ENCODE measurements at places on chromosomes 7 and 10. TPM values are rescaled to one million over a fixed set of nuclear protein-coding genes. Genes with fewer than 3 reads are reported as not detected.
A peak's percentile ranks its signal among the peaks of the same experiment; 100 is the strongest.

DNA sequence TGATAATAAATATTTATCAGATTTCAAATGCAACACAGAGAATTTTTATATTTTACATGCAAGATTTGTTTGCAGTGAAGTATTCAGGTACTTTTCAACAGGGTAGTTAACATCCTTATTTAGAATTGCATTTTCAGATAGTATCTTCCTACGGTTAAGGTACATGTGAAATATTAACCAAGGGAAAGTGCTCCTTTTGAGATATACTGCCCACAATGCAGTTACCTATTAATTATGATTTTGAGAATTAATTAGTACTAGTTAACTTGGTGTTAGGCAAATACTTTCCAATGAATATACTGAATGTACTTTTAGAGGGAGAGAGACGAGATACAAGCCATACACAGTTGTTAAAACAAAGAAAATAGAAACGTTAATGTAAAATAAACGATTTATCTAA, 206.2 kb upstream of the YAE1 start:
- peaks cover 7% of the 10 kb centered on the region for H3K27me3 ChIP-seq
- H3K27ac ChIP-seq: no peak overlapping the region
- H3K36me3 ChIP-seq: no peaks in the 10 kb centered on the region
- H3K4me3 ChIP-seq: no peak overlapping the region

GRCh38 chr10:117896517-117896916, 150.2 kb downstream of the RAB11FIP2 start:
- H3K4me1 ChIP-seq: peaks cover 2% of the 10 kb centered on the region
- no peaks in the 10 kb centered on the region for H3K36me3 ChIP-seq
- no peak for DNase-seq
- peaks cover 21% of the 10 kb centered on the region for H3K27me3 ChIP-seq

- no peak overlapping the region for H3K27ac ChIP-seq
- no peak for DNase-seq
- peaks cover 8% of the 10 kb centered on the region for H3K27me3 ChIP-seq
- peaks cover 10% of the 10 kb centered on the region for H3K4me1 ChIP-seq
- no peak overlapping the region for H3K4me3 ChIP-seq
Measured at GRCh38 chr10:49653273-49653929, 26.1 kb upstream of the C10orf53 start.

DNA sequence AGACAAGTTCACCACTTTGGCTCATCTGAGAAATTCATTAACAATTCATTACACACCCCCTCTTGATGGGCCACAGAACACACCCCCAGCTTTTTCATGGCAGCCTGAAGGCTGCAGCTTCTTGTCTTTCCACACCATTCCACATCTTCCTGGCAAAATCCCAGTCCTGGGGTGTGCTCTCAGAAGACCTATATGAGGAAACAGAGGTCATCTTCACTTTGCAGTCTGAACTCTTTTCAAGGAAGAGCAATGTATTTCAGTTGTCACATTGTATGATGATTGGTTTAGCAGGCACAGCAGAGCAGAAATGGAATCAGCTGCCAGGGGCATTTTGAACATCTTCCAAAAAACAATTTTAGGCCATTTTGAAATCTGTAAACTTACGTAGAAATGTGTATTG, 7.8 kb upstream of the LRRC27 start:
- DNase-seq: no peak
- H3K27me3 ChIP-seq: no peaks in the 10 kb centered on the region
- no peak overlapping the region for H3K27ac ChIP-seq
- H3K36me3 ChIP-seq: peaks cover 43% of the 10 kb centered on the region
- H3K4me1 ChIP-seq: peaks cover 32% of the 10 kb centered on the region

- H3K27me3 ChIP-seq: peaks cover 43% of the 10 kb centered on the region
- no peak overlapping the region for H3K4me3 ChIP-seq
- no peak overlapping the region for H3K27ac ChIP-seq
- peak; percentile 41 for DNase-seq
- H3K4me1 ChIP-seq: peaks cover 3% of the 10 kb centered on the region
Measured at GRCh38 chr10:70461397-70462348, 16.9 kb upstream of the PALD1 start.

DNA sequence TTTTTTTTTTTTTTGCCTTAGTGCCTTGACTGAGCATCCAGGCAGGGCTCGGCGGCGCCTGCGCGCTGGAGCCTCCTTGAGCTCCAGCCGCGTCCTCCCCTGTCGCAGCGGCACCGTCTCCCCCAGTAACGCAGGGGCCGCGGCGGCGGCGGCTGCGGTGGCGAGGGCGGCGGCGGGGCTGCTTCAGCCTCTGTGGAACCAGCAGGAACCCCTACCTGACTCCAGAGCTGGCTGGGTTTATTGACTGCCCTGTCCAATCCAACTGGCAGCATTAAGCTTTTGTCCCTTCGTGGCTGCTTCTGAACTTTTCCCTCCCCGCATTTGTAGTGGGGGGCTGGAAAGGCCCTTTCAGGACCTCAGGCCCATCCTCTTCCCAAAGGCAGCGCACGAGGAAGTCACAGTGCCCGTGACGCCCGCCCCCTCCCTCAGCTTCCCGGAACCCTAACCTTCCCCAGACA, at the start of gene GPR85:
TSS of gene GPR85 (minus strand) at position 397 of the 458 bp plus-strand sequence. CDS start 2,106 bp downstream, outside the sequence.
- H3K36me3 ChIP-seq: no peaks in the 10 kb centered on the region
- peak within 1 kb of the TSS; percentile 53 for H3K4me3 ChIP-seq
- peak; percentile 58 for DNase-seq
- peaks cover 9% of the 10 kb centered on the region for H3K4me1 ChIP-seq
- peaks cover 64% of the 10 kb centered on the region for H3K27me3 ChIP-seq

DNA sequence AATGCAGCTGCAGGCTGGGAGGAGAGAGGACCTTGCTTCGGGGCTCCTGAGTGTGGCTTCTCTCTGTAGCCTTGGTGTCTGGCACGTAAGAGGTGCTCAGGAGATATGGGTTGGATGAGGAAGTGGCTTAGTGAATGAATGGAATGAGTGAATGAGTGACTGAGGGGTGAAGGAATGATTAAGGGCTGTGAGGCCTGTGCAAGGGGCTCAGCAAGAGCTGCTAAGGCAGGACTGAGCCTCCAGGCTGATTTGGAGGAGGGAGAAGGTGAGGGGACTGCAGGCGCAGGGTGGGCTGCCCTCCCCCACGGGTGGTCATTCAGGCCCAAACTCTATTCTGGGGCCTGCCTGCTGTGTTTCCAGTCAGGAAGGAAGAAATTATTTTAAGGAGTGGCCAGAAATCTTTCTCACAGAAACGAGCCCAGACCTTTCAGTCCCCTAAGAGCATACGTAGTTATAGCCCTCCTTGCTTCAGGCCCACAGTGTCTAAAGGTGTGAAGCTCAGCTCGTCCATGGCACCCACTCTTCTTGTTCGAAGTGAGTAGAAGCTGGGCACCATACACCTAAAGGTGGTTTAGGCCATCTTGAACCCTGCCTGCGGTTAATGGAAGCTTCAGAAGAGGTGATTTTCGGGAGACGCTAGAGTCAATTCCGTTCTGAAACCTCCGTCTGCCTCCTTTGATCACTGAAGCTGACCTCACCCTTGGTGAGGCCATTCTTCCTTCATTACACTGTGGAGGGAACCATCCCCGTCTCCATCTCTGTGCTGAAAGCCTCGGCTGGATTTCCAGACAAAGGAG, 49.5 kb upstream of the SAMD8 start:
- H3K27ac ChIP-seq: no peak overlapping the region
- H3K27me3 ChIP-seq: no peaks in the 10 kb centered on the region
- no peaks in the 10 kb centered on the region for H3K4me1 ChIP-seq
- no peak for DNase-seq

GRCh38 chr10:130171196-130171595, 35.0 kb downstream of the GLRX3 start:
- H3K4me1 ChIP-seq: peaks cover 42% of the 10 kb centered on the region
- H3K27me3 ChIP-seq: no peaks in the 10 kb centered on the region
- DNase-seq: no peak
- H3K27ac ChIP-seq: no peak overlapping the region
- no peak overlapping the region for H3K4me3 ChIP-seq

DNA sequence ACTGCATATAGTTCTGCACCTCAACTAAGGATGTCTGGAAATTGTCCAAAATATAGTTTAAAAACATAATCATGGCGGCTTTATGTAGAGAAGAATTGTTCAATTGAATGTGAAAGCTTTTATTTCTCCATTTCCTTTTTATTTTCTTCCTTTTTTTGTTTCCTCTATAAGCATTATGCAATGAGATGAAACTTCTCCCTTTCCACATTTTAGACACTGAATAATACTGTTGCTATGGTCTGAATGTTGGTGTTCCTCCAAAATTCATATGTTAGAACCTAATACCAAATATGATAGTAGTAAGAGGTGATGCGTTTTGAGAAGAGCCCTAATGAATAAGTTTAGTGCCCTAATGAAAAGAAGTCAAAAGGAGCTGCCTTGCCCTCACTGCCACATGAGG, 175.0 kb downstream of the RNLS start:
- no peak overlapping the region for H3K4me3 ChIP-seq
- DNase-seq: no peak
- peaks cover 9% of the 10 kb centered on the region for H3K4me1 ChIP-seq
- peaks cover 4% of the 10 kb centered on the region for H3K36me3 ChIP-seq

DNA sequence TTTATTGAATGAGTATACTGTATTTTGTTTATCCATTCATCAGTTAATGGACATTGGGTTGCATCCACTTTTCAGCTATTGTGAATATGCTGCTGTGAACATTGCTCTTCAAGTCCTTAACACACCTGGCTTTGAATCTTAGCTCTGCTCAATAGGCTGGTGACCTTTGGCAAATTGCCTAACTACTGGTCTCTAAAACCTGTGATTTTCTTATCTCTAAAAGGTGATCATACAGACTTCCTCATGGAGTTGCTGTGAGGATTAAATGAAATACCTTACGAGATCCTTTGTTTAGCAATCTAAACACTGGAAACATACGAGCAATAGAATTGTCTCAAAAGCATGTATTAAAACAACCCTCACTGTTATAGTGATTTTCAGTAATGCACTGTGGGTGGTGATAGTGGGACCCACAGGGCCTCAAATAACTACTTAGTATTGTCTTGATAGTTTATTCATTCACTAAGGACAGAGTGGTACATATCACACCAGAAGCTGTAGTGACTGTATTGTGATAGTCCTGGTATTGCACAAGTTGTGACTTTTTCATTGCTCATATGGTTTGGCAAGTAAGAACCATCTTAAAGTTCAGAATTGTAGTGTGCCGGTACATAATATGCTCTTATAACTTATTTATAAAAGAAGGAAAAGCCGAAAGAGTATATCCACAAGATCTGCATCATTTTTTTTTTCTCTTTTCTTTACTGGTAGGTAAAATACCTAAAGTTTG, 257.6 kb downstream of the EXOC4 start:
- no peaks in the 10 kb centered on the region for H3K27me3 ChIP-seq
- H3K27ac ChIP-seq: no peak overlapping the region
- peaks cover 38% of the 10 kb centered on the region for H3K36me3 ChIP-seq
- no peak for DNase-seq
- no peaks in the 10 kb centered on the region for H3K4me1 ChIP-seq
- H3K4me3 ChIP-seq: no peak overlapping the region

- no peak overlapping the region for H3K27ac ChIP-seq
- no peaks in the 10 kb centered on the region for H3K27me3 ChIP-seq
- no peak overlapping the region for H3K4me3 ChIP-seq
Measured at GRCh38 chr10:103582331-103583123, 89.0 kb downstream of the NEURL1 start.

Gene ADCY1
- total RNA-seq: not detected

Gene TMEM270
- total RNA-seq: not detected

Gene CTTNBP2
- total RNA-seq: not detected

Gene C10orf88
- total RNA-seq: 10.1 TPM
